Activated CD4-positive, alpha-beta T cell treated with anti-CD3 and anti-CD28 coated beads for 36 hours (primary cell): ENCODE measurements at places on chromosomes 1 and 21. TPM values are rescaled to one million over a fixed set of nuclear protein-coding genes. Genes with fewer than 3 reads are reported as not detected.

The MTF2 gene
- 55.0 TPM for total RNA-seq

The LHX8 gene
- total RNA-seq: not detected

The S100A2 gene
- total RNA-seq: 7.0 TPM

The CFHR2 gene
- total RNA-seq: not detected

The SLC25A44 gene
- 51.9 TPM for total RNA-seq

The STX12 gene
- 37.4 TPM for total RNA-seq

The FMO5 gene
- total RNA-seq: 0.53 TPM

The TBX19 gene
- total RNA-seq: 2.6 TPM

The SDHC gene
- 191 TPM for total RNA-seq

The EXO1 gene
- 53.8 TPM for total RNA-seq

The LGR6 gene
- 0.14 TPM for total RNA-seq

The CRYZL1 gene
- 31.4 TPM for total RNA-seq

The CELA3A gene
- not detected for total RNA-seq

The SLC30A2 gene
- not detected for total RNA-seq

The LRRC71 gene
- total RNA-seq: not detected

The CD48 gene
- total RNA-seq: 217 TPM

The BMP8B gene
- total RNA-seq: 0.28 TPM

The SELENBP1 gene
- total RNA-seq: not detected

The TMEM61 gene
- total RNA-seq: not detected

The SPRR3 gene
- total RNA-seq: not detected

The AQP10 gene
- not detected for total RNA-seq
